Kidney (tissue), 22 donors: ENCODE measurements at places on chromosomes 3 and 15. TPM values are rescaled to one million over a fixed set of nuclear protein-coding genes. Genes with fewer than 3 reads are reported as not detected.

The SLC35A5 gene
- 38.6 TPM for total RNA-seq

The KBTBD8 gene
- total RNA-seq, result 1.8 TPM

The CTXND1 gene
- total RNA-seq, result 2.8 TPM

The CLDN16 gene
- 27.3 TPM for total RNA-seq

The SLC12A1 gene
- 201 TPM for total RNA-seq

The ITIH3 gene
- total RNA-seq, result 2.3 TPM

The BFSP2 gene
- total RNA-seq, result 0.41 TPM

The NR2F2 gene
- total RNA-seq, result 191 TPM

The FBXL22 gene
- 4.7 TPM for total RNA-seq

The RAP2B gene
- total RNA-seq, result 17.8 TPM

The TNNC1 gene
- 2.2 TPM for total RNA-seq

The FOXL2NB gene
- total RNA-seq, result not detected

The TP63 gene
- total RNA-seq, result 1.1 TPM

The ALDH1A2 gene
- total RNA-seq, result 113 TPM

The OSBPL10 gene
- total RNA-seq, result 89.3 TPM

The FGF12 gene
- total RNA-seq, result 1.8 TPM
